Pons (tissue), 1 donor: ENCODE measurements at places on chromosomes 6 and 20.

DNA sequence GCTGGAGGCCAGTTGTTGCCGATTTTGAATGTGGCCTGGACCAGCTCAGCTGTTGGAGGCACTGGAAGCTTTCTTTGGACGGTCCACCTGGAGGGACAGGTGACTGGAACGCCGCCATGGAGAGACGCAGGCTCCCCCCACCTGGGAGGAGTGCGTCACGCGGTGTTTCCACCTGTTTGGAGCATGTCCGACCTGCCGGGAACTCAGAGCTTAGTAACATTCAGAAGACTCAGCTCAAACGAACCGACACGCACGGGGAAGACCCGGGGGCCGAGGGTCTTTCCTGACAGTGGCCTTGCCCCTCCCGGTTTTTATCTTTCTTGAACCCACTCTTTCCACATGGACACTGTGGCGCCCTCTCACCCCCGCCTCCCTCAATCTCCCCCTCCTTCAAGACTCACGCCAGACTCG lies 141.6 kb downstream of the SMOC2 start:
- no peak for DNase-seq

DNA sequence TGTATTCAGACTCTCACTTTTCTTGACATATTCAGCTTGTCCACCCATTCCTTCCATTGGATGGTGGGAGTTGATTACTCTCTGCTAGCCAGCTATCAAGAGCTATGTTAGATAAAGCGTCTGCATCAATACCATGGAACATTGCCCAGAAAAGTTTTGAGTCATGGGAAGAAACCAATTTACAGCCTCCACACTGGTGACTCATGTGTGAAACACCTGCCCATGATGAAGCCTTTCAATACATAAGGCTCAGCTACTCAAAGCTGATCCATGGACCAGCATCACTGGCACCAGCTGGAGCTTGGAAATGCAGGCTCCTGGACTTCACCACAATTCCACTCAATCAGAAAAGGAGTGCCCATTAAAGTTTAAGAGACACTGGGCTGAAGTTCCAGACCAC lies 16.1 kb downstream of the PLA2G7 start:
- no peak for DNase-seq

DNA sequence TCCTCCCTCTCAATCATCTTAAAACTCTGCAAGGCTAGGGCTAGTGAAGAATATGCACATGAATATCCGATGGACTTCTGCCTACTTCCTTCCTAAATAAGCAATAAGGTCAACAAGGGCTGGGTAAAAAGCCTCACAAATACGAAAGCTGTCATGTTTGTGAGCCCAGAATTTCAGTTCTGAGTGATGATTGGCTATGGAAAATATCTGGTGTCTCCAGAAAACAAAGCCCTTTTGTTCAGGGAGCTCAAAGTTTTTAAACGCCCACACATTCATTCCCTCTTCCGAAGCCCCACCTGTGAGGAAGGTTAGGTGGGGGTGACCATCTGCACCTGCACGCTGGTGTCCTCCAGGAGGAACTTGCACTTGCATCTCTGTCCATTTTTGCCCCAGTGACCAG lies 126.9 kb upstream of the ARMC2 start:
- no peak for DNase-seq

DNA sequence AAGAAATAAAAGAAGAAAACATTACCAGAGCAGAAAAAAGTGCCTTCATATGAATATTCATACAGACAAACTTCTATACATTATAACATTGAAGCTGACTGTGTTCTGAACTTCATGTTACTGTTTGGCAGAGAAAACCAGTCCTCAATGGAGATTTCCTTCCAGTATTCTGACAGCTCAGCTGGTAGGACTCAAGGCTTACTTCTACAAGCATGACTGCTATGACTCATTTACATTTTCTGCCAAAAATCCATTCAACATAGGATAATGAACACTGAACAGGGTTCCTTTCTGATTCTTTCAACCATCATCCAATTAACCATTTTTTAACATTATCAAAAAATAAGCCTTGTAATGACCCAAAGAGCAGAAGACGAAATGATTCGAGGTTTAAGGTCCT lies 25.4 kb downstream of the COL9A1 start:
- DNase-seq = no peak

- no peak for DNase-seq
Observed at GRCh38 chr20:13648291-13649228, 9.8 kb upstream of the TASP1 start.

GRCh38 chr20:44123874-44124535 lies 63.0 kb downstream of the JPH2 start:
- DNase-seq = no peak

DNA sequence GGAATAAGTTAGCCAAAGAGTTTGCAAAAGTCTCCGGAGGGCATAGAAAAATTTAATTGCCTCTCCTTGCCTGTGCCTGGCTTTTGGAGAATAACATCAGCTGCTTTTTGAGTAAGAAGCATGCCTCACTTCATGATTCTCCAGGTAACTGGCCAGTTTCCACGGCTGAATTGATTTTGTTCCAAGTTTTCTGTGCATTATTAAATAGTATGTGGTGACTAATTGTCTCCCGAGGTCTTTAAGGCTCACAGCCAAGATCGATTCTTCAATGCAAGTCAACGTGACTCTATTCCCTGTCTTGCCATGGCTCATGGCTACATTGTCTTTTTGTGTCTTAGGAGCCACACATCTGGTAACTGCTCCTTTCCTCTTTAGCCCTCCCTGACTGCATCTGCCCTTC lies 54.2 kb downstream of the CNR1 start:
- no peak for DNase-seq

GRCh38 chr20:276620-277495 lies 13.7 kb downstream of the C20orf96 start:
- no peak for DNase-seq

- peak; percentile 80 for DNase-seq
Observed at GRCh38 chr6:147285087-147285855, 81.1 kb downstream of the STXBP5 start.

GRCh38 chr20:4613184-4613583 lies 108.5 kb upstream of the PRND start:
- DNase-seq = no peak

DNA sequence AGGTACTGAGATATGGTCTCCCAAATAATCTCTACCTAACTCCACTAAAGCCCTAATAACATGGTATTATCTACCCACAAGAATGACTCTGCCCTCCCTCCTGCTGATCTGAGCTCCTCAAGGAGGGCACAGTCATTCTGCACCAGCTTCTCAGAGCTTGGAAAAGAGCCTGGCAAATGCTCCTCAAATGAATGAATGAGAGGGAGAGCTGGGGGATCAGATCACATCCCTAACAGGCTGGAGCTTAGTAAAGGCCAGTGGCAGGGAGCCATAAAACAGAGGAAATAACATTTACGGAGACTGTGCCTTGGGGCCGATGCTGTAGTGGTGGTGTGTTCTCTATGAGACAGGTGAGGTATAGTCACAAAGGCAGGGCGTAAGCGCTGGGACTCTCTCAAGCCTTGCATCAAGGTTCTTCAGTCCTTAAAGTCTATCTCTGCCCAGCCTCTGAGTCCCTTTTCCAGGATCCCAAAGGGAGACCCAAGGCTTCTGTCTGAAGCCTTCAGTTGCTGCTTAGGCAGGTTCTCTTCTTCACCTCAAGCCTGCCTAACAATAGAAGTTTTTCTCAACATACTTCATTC lies 7.2 kb upstream of the NNAT start:
- DNase-seq = no peak

- DNase-seq = peak; percentile 83
Observed at GRCh38 chr20:48668451-48668946, 159.3 kb downstream of the PREX1 start.

DNA sequence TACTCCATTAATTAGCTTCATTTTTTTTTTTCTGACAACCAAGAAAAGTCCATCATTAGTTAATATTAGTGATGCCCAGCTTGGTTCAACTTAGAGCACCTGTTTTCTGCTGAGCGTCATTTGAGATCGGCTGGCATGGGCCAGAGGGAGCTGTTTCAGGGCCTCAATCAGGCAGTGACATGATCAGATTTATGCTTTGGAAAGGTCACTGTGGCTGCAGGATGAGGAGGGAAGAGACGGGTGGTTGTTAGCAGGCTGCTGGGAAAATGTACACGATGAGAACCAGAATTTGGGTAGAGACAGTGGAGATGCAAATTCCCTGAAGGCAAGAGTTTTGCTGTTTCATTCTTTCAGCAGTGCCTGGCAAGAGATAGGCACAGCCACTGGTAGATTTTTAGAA lies 4.4 kb upstream of the STX16 start:
- no peak for DNase-seq

DNA sequence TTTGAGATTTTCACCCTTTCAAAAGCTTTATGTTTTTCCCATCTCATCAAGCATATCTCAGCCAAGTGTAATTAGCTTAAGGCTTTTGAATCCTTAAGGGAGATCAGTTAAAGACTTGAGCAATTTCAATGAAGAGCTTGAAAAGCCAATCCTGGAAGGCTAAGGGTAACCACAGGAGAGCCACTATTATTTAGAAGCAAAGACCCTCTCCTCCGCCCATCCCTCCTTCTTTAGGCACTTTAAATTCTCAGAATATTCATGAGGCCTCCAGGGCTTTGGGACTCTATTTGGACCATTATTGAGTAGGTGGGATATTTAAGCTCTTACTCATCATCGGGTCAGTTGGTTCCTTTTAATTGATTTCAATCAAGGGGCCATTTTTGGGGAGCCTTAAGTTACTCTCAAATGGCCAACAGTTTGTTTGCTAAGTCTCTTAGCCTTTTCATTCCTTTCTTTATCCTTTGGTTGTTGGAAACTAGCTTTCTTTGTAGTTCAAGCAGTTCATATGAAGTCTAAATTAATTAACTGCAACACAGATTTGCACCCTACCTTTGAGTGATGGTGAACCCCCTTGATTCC lies 567.2 kb downstream of the KIF16B start:
- no peak for DNase-seq

- DNase-seq = no peak
Observed at GRCh38 chr6:123211777-123212545, 215.9 kb downstream of the CLVS2 start.

GRCh38 chr6:161370880-161371279 lies 97.0 kb upstream of the AGPAT4 start:
- peak; percentile 75 for DNase-seq

- no peak for DNase-seq
Observed at GRCh38 chr6:160919723-160920440, 71.7 kb upstream of the MAP3K4 start.

DNA sequence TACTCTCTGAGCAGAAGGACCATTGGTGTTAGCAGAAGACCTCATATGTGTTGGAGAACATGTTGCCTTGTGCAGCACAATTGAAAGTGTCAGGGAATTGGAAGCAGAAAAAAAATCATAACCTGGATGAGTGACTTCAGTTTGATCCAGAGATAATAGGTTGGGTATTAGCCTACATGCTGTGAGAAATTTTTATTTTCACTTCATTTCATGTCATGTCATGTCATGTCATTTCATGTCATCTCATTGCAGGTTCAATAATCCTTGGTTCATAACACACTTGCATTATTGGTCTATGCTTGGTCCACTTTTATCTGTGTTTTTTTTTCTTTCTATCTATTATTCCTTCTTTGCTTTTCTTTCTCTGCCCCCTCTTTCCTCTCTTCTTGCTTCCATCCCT lies 34.3 kb downstream of the AKAP7 start:
- DNase-seq = no peak

GRCh38 chr6:4281341-4282293 lies 146.2 kb upstream of the ECI2 start:
- peak; percentile 24 for DNase-seq

GRCh38 chr6:1066449-1067090 lies 245.3 kb upstream of the FOXQ1 start:
- no peak for DNase-seq

DNA sequence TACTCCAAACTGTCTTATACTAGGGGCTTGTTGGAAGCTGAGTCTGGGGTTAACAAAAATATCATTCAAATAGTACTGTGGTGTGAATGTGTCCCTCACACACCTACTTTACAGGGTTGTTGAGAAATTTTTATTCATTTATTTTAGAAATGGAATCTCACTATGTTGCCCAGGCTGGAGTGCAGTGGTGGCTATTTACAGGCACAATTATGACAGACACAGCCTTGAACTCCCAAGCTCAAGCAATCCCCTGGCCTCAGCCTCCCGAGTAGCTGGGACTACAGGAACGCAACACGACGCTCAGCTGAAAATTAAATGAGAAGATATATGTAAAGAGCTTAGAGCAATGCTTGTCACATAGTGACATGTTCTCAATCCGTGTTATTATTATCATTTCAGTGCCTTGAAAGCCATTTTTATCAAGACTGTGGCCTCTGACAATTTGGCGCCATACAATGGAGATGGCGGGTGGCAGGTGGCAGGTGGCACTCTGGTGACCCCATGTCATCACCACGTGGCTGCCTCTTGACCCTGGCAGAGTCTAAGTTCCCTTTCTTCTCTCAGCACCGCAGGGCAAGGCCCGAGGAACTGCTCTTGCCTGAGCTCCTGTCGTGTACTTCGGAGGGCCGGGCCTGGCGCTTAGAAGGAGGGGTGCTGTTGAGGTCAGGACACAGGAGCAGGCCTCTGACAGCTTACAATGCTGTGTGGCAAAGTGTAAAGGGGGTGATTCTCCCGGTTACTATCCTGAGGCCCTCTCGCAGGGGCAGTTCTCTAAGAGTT lies 64.5 kb downstream of the STX11 start:
- no peak for DNase-seq

- DNase-seq = no peak
Observed at GRCh38 chr20:11186301-11187008, 512.7 kb upstream of the JAG1 start.

- no peak for DNase-seq
Observed at GRCh38 chr20:15487030-15487429, 1086.2 kb downstream of the KIF16B start.

DNA sequence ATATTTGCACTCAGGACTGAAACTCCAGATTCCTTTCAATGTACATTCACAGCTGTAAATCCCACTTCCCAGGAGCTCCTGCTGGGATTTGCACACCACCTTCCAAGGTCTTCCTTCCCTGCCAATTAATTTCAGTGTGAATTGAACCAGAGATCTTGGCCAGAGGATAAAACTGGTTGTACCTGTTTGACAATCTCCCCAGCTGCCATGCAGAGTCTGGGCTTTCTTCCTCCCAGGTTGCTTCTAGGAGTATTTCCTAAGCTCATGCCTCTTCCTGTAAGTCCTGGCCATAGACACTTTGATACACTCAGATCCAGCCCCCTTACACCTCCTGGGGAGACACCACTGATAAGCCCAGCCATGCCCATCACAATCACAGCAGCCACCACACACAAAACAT lies 15.6 kb downstream of the MAFB start:
- DNase-seq = no peak

DNA sequence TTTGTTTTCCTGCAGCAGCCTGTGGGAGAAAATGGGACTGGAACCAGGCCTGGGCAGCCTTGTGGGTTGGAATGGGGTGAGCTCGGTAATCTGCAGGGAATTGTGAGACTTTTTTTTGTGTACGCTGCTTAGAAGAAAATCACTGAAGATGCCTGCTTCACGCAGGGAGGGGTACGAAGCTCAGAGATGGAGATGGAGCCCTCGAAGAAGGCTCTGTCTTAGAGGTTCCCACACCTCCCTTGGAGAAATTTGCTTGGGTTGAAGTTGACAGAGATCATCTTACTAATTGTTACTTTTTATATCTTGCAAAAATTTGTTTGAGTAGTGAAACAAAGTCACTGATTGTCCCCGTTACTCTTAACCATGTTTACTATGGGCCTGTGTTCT lies 894 bp downstream of the PYGB start:
- DNase-seq = peak; percentile 62

GRCh38 chr6:111871207-111871606 lies 2.0 kb downstream of the FYN start:
- peak; percentile 59 for DNase-seq
